NCI-H2029 (cell line): ENCODE measurements at places on chromosomes 3 and 15.

DNA sequence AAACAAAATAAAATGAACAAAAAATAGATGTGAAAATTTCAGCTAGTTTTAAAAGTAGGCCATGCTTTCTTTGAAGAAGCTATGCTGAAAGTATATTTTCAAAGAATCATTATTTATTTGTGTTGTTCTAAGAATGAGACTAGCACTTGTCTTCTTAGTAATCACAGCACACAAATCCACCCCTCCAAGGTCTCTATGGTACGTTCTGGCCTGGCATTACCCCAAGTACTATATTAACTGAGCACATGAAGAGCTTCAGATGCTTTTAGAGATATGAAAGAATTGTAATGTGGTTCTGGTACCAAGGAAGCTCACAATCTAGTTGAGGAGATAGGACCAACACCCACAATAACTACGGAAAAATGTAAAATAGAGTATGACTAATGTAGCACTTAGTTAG is 416.5 kb downstream of the PLCL2 start:
- no peak for DNase-seq

DNA sequence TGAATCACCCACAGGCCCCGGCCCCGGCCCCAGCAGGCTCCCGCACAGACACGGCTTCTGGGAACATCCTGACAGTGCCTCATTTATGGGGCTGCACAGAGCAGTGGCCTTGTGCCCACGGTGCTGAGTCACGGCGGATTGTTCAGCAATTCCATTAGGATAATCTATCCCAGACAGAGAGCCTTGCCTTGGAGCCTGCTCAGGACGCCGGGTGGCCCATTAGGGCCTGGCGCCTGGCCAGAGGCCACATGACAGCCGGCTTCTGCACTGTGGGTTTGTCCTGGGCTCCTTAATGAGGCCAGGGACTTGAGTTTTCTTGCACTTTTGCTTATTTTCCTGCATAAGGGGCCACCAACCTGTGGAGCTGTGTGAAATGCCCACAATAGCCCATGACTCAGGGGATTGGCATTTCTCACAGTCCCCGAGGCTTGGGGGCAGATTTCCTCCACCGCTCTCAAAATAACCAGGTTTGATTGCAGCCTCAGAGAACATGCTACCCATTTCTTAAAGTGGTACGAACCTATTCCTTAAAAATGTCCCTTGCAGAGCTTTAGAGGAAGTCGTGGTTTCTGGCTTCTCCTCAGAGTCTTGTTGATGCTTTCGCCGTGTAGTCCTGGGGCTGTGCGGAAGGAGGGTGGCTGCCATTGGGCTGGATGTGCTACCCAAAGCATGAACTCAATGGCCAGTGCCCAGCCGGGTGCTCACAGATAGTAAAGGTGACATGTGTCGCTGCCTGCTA is 19.0 kb downstream of the SYNM start:
- peak; percentile 38 for DNase-seq

DNA sequence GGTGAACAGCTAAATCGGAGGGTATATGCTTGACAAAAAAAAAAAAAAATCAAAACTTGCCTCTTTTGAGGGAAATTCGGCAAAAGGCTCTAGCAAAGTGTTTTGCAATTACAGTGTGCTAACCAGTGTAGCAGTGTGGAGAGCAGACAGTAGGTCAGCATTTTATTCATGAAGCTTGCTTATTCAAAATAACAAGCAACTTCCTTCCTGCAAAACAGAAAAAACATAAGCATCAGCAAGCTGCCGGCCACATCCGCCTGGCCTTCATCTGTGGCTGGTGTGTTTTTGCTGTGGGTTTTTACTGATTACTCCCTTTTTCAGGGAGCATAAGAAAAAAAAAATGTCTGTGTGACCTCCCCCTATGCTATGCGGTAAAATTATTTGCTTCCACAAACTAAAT is 434.1 kb downstream of the OCA2 start:
- DNase-seq, result no peak

- DNase-seq, result no peak
Measured at GRCh38 chr3:141796081-141796888, 33.1 kb downstream of the GRK7 start.

DNA sequence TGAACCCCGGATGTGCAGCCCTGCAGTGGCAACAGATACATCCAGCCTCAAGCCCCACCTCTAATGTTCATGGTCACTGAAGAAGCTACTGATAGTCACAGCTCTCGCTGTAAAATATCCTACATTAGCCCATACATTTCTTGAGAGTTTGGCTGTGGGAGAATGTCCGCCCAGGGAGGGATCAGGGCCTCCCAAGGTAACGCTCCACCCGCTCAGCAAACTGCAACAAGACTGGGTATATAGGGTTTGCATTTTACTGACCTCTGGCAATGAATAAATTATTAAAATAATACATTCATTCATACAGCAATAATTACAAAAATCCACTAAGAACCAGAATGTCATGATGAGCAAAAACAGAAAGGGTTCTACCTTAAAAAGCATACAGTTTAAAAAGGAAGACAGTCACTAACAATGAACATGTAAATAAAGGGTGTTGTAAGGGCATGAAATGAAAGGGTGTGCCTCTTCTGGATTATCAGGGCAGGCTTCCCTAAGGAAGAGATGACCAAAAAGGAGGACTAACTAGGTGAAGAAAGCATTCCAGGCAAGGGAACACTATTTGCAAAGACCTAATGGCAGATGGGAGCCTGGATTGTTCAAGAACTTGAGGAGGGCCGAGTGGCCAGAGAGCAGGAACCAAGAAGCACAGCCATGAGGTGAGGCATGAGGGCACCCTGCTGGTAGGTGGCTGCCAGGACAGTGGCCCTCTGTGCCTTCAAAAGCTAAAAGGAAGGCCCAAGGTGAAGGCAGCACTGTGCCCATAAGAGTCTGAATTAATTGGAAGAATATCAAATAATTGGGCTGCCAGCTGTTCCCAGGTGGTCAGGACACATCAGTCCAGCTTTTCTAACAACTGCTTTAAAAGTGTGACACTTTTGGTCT is 28.1 kb upstream of the CTDSPL start:
- no peak for DNase-seq

GRCh38 chr3:189863031-189863430 is 231.8 kb downstream of the TP63 start:
- DNase-seq, result no peak

- no peak for DNase-seq
Measured at GRCh38 chr15:74179101-74179841, 5.8 kb downstream of the ISLR start.

- no peak for DNase-seq
Measured at GRCh38 chr3:60504827-60505457, 746.3 kb downstream of the FHIT start.

DNA sequence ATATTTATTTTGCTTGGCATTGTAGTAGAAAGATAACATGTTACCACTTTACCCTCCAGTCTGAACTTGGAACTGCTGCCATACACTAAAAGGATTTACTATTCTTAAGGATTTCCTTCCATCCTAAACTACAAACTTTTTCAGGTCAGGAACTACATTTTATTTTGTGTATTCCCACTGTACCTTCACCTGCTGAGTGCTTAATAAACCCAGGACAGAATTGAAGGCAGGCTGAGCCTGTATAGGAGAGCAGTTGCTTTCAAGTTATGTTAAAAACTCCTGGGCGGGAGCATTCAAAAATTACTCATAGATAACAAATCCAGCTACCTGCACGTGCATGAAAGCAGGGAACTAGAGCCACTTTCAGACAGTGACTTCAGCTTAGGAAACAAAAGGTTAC is 58.3 kb downstream of the CACNA1D start:
- no peak for DNase-seq

DNA sequence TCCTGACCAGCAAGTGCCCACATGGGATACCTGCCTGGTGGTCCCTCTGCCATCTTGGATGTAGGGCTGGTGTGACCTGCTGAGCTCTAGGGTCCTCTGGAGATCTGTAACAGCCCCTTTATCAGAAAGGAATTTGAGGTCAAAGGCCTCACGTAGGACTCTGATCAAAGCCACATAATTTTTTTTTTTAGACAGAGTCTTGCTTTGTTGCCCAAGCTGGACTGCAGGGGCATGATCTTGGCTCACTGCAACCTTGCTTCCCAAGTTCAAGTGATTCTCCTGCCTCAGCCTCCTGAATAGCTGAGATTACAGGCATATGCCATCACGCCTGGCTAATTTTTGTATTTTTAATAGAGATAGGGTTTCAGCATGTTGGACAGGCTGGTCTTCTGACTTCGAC is 9.5 kb downstream of the ITGB5 start:
- DNase-seq, result no peak

- no peak for DNase-seq
Measured at GRCh38 chr15:59166601-59167265, 39.9 kb upstream of the LDHAL6B start.

GRCh38 chr3:82800248-82800647 is 1038.8 kb upstream of the GBE1 start:
- DNase-seq, result no peak

DNA sequence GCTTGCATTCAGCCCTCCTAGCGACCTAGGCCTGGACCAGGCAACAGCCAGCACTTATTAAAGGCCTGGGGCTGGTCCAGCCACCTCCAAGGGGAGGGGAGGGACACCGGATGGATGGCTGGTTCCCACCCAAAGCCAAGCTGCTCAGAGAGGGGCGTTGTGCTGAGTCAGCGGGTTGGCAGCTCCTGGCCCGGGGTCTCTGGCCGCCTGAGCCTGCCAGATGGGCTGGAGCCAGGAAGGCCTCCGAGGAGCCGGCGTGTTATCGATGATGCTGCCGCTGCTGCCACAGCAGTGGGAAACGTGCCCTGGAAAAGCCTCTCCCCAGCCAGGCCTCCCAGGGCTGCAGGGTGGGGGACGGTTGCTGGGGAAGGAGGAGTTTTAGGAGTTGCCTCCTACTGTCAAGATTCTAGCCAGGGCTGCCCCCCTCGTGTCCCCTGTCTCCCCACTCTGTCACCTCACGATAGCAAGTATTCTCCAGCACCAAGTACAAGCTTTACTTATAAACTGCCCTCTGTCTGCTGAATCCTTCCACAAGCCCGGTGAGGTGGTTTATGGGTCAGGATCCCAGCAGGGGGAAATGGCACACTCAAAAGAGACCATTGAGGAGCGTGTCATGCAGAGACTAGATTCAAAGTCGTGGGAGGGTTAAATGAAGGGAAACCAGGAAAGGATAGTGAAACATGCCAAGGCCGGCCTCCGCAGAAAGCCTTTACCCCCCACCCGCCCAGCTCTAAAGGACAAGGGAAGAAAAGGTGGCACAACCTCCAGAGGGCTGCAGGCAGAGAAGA is 43.2 kb upstream of the TSEN2 start:
- no peak for DNase-seq

GRCh38 chr3:12458901-12459300 is 25.4 kb upstream of the TSEN2 start:
- DNase-seq, result no peak

- no peak for DNase-seq
Measured at GRCh38 chr3:66133050-66133757, 87.6 kb upstream of the SLC25A26 start.

GRCh38 chr3:71874618-71875017 is 89.7 kb upstream of the PROK2 start:
- no peak for DNase-seq

- DNase-seq, result no peak
Measured at GRCh38 chr15:70558406-70559264, 204.7 kb downstream of the UACA start.

GRCh38 chr3:184377882-184378445 is at the start of gene THPO:
Gene THPO, minus strand, starts transcription at chr3:184378207. Its CDS starts 1,948 bp downstream, at chr3:184376259.
- DNase-seq, result peak; percentile 50

DNA sequence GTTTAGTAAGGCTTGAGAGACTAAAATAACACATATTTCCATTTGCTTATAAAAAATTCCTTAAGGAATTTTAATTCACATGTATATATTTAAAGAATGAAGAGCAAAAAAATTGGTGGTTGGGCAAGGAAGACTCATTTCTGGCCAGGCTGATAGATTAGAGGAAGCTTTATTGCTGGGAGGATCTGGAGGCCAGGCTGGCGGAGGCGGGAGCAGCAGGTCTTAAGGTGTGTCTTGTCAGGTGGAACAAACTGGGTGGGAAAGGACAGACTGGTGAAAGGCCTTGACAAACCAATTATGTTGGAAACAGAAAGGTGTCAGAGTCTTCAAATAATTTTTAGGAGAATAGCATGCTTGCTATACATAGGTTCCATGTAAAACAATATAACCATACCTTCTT is 124.7 kb downstream of the EPHA3 start:
- DNase-seq, result no peak

DNA sequence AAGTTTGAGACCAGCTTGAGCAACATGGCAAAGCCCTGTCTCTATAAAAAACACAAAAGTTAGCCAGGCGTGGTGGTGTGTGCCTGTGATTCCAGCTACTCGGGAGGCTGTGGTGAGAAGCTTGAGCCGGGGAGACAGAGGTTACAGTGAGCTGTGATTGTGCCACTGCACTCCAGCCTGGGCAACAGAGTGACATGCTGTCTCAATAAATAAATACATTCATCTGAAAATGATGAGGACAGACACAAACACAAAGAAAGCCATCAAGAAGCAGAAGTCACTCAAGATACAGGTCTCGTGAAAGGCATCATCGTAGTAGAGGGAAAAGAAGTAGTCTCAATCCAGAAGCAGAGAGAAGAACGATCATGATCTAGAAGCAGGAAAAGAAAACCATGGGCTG is 18.1 kb downstream of the AP3S2 start:
- no peak for DNase-seq

DNA sequence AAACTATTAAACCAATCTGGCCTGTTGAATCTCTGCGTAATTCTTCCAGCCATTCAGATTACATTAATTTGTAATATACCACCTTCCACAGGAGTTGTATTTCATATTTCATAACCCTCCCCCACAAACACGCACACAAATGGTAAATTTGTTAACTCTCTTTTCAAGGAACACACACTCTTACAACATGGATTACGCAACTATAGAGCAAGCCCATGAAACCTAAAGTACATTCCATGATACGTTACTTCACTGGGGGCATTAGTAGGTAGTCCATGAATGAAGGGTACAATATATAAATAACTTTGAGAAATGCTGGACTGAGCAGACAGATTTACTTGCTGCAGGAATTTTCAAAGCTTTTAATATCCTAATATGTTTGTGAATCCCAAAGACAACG is 65.0 kb downstream of the TRIM69 start:
- no peak for DNase-seq

DNA sequence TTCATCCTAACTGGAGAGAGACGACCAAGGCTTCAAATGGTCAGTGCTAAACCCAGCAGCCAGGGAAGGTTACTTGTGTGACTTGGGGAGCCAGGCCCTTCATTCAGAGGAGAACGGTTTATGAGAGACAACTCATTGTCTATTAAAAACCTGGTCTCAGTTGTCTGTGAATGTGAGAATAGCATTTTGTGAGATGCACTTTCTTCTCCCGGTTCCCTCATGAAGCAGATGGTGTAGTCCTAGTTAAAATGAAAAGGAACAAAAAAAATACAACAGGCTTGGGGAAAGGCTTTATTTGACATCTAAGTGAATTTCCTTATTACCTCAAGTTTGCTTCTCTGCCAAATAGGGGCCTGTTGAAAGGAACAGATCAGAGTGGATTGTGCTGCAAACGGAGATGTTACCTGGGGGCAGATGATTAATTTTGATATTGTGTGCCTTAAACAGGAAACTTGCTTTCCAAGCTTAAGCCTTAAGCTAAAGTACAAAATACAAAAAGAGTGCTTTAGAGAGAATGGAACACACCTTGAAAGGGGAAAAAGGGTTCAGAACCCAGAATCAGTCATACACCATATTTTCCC is 202.7 kb upstream of the BHLHE40 start:
- no peak for DNase-seq

GRCh38 chr3:29267226-29267625 is 13.6 kb upstream of the RBMS3 start:
- DNase-seq, result no peak
